ENCODE measurements at places on chromosomes 12 and 14.

GRCh38 chr12:87405918-87406317 is 623.3 kb downstream of the C12orf50 start:
- no peak for DNase-seq

DNA sequence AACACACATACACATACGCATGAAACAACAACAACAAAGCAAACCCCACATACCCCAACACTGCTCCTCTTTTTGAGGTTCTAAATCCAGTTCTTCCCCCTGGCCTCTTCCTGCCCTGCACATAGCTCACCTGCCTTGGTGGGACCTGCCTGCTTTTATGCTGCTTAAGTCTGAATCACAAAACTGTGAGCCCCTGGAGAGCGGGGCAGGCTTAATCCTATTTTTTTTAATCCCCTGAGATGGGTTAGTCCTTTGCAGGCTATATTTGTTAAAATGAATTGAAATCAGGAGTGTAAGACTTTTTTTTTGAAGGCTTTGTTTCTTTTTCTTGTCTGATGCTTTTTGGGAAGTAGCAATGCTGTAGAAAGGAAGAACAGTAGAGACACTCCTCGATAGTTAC is 84.6 kb upstream of the MAX start:
- DNase-seq, result no peak

- no peak for DNase-seq
These were observed at the start of gene LRRC74A for GRCh38 chr14:76826122-76826521. TSS of gene LRRC74A (plus strand) at chr14:76826408. CDS start at chr14:76826698, 290 bp downstream.

DNA sequence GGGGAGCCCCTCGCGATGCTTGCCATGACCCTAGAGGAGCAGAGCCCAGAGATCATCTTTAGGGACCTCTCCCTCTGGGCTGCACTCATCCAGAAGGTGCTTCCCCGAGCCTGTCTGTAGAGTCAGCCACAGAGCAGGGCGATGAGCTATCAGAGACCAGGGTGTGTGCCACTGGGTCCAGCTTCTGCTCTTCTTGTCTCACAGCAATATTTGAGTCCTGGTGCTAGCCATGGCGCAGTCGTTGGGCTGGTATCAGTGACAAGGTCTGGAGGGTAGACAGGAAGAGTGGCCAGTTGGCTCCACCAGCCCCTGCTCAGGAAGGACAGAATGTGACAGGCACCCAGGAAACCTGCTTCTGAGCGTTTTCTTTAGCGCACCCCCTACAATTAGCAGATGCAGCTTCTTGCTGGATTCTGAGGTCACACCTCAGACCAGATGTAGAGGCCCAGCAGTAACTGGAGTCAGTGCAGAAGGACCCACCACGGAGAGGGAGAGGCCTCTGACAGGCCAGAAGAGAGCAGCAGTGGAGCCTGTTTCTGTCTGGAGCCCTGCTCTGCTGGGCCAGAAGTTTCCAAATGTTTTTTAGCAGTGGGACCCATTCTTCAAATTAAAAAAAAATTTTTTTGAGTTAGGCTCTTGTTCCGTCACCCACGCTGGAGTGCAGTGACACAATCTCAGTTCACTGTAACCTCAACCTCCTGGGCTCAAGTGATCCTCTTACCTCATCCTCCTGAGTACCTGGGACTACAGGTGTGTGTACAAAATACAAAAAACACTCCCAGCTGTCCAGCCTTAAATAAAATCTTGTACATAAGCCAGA is 23.7 kb downstream of the ANKRD9 start:
- DNase-seq, result no peak

DNA sequence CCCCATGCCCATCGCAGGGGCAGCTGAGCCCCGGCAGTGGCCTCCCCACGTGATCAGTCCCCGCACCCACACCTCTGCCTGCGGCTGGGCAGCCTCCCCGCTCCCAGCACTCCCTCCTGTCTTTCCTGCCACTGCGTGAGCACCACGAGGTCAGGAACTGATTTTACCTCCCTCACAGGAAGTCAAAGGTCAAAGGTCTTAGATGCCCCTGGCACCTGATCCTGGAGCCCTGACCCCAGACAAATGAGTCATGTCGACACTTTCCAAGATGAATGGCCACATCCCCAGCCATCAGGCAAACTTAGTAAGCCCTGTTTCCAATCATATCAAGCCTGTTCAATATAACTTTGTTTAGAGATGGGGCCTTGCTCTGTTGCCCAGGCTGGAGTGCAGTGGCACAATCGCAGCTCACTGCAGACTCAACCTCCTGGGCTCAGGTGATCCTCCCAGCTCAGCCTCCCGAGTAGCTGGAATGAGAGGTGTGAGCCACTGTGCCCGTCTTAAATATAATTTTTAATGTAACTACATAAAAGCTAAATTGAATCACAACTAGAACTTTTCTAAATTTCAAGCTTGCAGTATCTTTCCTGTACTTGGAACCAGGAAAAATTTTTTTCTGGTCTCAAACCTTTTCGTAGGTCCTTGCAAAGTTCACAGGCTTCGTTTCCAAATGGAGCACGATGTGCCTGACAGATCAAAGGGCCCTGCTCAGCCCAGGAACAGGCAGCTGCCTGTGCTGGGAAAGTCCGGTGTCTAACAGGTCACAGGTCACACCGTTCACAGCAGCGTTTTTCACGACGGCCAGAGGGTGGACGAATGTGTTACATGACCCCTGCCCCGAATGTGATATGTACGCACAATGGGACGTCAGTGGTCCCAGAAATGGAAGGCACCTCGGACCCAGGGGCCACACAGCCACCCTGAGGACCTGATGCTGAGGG is 1.9 kb downstream of the LRCOL1 start:
- no peak for DNase-seq

GRCh38 chr12:56631790-56632700 is 1.9 kb upstream of the BAZ2A start:
- no peak for DNase-seq

DNA sequence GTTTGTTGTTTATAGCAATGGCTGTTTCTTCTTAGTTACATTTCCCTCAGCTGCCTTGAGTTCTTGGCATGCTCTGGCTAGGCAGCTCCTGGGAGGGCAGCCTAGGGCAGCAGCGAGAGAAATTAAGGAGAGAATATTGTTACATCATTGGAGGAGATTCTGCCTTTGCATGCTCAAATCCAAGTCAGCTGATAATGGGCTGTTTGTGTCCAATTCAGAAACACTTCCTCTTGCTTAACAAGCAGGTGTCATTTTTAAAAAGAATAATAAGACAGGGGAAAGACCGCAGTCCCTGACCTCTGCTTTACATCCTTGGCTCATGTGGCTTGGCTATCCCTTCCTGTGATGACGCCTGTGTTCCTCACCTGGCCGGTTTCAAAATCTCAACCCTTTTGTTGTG is 76.9 kb downstream of the ESR2 start:
- no peak for DNase-seq

DNA sequence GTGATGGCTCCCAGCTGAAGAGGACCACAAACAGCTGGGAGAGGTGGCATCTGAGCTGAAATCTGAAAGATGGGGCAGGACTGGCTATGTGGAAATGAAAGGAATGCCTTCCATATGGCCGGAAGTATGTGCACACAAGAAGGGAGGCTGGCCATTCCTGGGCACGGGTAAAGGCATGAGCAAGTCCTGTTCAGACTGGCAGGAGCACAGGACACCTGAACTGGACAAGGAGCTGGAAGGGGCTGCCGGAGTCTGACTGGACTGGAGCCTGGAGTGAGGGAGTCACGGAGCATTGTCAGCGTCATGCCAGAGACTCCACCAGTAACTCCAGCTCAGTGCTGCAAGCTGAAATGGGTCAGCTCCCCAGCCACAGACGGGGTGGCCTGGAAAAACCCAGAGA is 11.9 kb upstream of the TC2N start:
- DNase-seq, result peak; percentile 55

DNA sequence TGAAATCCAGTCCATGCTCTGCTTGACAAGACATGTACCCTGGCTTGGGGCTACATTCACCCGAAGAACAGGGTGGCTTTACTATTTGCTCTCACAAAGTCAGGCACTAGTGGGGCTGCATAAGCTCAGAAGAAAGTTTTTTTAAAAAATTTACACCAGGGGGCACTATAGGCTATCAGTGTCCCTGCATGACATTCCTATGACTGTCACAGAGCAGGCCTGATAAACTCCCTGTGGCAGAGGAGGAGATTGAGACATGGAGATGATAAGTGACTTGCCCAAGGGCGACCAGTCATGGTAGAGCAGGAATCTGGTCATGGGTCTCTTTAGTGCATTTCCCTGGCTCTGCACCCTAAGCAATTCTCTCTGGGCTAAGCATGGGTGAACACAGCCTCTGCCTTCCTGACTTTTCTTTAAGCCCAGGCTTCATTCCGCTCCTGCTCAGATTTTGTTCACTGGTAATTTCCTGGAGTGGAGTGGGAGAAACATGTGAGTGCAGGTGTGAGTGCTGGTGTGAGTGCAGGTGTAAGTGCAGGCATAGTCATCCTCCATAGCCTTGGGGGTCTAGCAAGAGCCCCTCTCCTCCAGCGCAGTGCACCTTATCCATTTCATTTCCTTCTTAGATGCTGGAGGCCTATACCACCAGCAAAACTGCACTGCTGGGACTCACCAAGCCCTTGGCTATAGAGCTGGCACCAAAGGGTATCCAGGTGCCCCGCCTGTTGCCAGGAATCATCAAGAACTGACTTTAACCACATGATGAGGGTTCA is 91.6 kb downstream of the DHRS2 start:
- DNase-seq, result peak; percentile 62

DNA sequence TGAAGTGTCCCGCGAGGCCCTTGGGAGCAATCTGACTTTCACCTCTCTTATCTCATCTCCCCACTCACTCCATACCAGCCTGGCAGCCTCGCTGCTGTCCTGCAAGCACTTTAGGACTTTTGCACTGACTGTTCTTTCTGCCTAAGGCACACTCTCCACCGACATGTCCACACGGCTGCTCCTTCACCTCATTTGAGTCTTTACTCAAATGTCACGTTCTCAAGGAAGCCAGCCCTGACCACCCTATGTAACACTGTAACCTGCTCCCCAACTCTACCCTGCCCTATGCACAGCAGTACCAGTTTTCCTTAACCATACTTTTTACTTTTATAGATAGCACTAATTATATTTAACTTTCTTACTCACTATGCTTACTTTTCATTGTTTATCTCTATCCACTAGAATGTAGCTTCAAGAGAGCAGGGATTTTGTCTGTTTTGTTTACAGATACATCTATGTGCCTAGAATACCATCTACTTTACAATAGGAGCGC is 32.0 kb downstream of the PRKD1 start:
- no peak for DNase-seq

DNA sequence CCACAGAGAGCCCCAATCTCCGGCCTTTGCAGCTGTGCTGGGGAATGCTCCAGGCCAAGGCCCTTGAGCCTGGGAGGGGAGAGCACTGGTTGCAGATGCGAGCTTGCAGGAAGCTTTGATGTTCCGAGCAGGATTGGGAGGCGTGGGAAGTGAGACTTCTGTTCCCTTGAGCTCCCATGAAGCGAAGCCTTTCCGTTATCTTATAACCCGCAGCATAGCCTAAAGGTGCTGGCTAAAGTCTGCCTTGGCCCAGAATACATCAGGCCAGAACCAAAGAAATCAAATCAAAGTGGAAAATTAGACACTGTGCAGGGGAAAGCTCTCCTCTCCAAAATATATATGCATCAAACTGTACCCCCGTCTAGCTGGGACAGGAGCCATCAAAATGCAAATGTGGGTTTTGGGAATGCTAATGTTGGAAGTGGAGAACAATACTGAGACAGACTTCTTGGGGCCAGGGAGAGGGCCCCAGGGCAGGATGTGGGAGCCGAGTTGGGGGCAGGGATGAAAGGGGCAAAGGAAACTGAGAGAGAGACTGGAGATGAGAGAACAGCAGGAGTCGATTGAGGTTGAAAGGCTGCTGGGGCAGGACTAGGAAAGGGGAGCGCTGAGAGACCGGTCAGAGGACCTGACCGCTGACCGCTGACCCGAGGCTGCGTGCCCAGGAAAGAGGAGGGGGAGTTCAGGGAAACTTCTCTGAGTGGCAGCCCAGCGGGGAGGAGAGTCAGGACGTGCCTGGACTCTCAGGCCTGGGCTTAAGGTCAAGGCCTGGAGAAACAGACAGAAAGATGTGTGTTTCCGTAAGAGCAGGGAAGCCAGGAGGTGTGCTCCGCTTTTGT is 152.2 kb upstream of the PARP11 start:
- no peak for DNase-seq

DNA sequence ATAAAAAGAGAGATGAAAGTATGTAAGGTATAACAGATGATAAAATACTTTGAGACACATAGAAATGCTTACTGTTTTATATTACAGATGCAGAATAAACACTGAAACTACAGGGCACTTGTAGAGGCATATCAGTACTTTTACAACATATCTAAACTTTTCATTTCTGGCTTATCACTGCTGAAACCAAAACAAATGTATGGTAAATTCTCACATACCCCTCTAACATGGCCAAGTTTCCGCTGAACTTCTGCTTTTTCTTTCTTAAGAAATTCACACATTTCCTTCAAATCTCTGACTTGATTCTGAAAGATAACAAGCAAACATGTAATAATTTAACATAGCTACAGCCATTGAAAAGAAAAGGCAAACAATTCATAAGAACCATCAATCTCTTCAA is 33.3 kb upstream of the C12orf50 start:
- no peak for DNase-seq

- DNase-seq, result no peak
These were observed 297.5 kb downstream of the ZFP36L1 start for GRCh38 chr14:68495101-68496039.

- no peak for DNase-seq
These were observed 113.1 kb upstream of the MYL2 start for GRCh38 chr12:111033281-111034082.

- DNase-seq, result peak; percentile 91
These were observed 141.6 kb downstream of the ITPR2 start for GRCh38 chr12:26691234-26691970.

- DNase-seq, result no peak
These were observed 7.1 kb upstream of the ASCL1 start for GRCh38 chr12:102950107-102950949.

DNA sequence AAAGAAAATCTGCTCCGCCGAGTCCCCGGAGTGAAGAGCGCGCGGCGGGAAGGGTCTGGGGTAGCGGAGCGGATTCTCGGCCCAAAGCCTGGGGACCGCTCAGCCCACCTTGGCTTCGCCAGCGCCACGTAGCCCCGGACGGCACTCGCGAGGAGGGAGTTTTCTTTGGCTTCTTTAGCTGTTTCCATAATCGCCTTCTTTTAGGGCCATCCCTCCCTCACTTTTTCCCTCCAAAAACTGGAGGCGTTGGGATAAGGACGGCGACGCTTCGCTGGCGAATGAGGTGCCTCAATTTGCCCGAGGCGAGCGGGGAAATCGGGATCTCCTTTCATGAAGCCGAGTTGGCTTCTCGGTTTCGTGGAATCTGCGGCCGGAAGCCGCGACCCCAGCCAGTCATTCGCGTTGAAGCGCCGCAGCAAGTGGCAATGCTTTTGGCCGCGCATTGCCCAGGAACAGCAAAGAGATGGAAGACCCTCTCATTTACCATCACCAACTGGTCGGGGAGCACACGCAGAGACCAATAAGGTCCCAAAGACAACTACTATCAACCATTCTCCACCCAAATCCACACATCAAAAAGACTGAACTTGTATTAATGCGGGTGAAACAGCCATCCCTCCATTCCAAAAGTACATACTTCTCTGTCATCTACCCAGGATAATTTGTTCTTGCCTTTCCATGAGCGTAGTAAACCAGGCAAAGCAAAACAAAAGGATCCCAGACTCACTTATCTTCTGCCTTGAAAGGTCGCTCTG is 8.4 kb upstream of the SIX1 start:
- DNase-seq, result no peak

GRCh38 chr14:41297576-41298327 is 308.9 kb upstream of the LRFN5 start:
- no peak for DNase-seq

GRCh38 chr14:76900682-76901081 is 74.5 kb downstream of the LRRC74A start:
- peak; percentile 39 for DNase-seq

Data from AG10803 (cell line).